ENCODE measurements at places on chromosomes 1 and 21.
A peak's percentile ranks its signal among the peaks of the same experiment; 100 is the strongest.

DNA sequence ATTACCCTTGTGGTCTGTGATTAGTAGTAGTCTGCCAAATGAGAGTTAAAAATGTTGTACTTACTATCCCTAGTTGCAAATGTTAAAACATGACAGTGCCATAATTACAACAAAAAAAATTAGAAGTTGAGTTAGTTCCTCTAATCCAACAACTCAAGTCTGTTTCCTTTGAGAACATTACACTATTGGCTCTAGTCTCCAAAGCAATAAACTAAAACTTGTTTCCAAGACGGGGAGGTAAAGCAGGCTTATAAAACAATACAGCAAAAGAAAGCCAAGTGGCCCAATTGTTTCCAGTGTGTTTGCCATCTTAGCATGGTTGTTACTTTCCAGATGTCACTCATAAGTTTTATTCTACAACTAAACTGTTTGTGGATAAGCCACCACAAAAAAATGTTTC is 11.6 kb downstream of the KYAT3 start:
- H3K27me3 ChIP-seq: no peaks in the 10 kb centered on the region
- peaks cover 9% of the 10 kb centered on the region for H3K36me3 ChIP-seq
- no peak overlapping the region for H3K4me3 ChIP-seq
- DNase-seq: no peak

- no peaks in the 10 kb centered on the region for H3K36me3 ChIP-seq
- H3K4me3 ChIP-seq: no peak overlapping the region
- no peaks in the 10 kb centered on the region for H3K27me3 ChIP-seq
- H3K4me1 ChIP-seq: no peaks in the 10 kb centered on the region
These were observed 97.1 kb downstream of the DUSP10 start for GRCh38 chr1:221644663-221645258.

GRCh38 chr1:106921186-106921585 is 135.3 kb upstream of the PRMT6 start:
- DNase-seq: no peak
- H3K27ac ChIP-seq: no peak overlapping the region
- no peaks in the 10 kb centered on the region for H3K27me3 ChIP-seq
- no peaks in the 10 kb centered on the region for H3K36me3 ChIP-seq

- H3K4me1 ChIP-seq: no peaks in the 10 kb centered on the region
- no peaks in the 10 kb centered on the region for H3K36me3 ChIP-seq
- no peaks in the 10 kb centered on the region for H3K27me3 ChIP-seq
- no peak overlapping the region for H3K27ac ChIP-seq
These were observed 187.1 kb downstream of the GREM2 start for GRCh38 chr1:240424740-240425464.

DNA sequence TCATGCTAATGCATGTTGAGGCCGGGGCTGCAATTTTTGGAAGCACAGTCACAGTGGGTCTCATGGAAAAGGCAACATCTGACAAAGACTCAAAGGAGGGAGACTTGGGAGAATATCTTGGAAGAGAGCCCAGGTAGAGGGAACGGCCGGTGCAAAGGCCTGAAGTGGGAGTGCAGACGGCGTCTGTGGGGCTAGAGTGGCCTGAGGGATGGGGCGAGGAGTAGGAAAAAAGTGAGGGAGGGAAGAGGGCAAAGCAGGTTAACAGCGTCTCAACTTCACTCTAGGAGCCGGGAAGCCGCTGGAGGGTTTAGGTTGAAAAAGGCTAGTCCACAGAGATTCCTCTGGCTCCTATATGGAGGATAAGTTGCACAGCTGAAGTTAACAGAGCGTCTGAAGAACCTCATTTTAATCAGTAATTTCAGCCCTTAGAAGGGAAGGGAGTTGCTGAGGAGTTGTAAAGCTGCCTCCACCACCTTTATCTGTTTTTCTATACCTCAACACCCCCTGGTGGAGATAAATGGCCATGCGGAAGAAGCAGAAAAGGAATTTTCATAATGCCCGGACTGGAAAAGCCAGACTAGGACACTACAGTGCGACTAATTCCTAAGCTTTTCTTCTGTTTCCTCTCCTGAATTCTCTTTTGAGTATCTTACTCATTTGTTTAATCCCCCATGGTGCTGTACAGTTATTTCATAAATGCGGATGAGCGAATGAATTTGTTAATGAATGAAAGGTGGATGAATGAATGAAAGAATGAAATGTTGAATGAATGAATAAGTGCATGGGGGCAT is 78.7 kb upstream of the ZNF281 start:
- H3K4me3 ChIP-seq: no peak overlapping the region
- no peak overlapping the region for H3K27ac ChIP-seq
- H3K36me3 ChIP-seq: no peaks in the 10 kb centered on the region
- H3K27me3 ChIP-seq: no peaks in the 10 kb centered on the region
- DNase-seq: no peak
- peaks cover 12% of the 10 kb centered on the region for H3K4me1 ChIP-seq

DNA sequence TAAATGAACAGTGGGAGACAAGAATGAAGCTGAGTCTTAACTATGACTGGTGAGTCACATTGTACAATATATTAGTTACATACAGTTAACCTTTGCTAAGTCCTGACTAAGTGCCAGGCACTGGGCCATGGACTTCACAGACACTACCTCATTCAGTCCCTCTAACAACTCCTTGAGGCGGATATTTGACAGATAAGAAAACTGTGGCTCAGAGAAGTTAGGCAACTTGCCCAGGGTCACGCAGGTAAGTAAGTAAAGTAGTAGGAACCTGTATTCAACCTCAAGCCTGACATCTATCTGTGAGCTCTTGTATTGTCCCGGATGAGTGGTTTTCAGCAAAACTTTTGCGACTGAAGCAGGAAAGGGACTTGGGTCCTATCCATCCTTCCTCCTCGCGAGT is 62.1 kb downstream of the GNG12 start:
- no peaks in the 10 kb centered on the region for H3K4me1 ChIP-seq
- H3K27me3 ChIP-seq: no peaks in the 10 kb centered on the region
- H3K4me3 ChIP-seq: no peak overlapping the region
- no peaks in the 10 kb centered on the region for H3K36me3 ChIP-seq
- H3K27ac ChIP-seq: no peak overlapping the region
- DNase-seq: no peak

DNA sequence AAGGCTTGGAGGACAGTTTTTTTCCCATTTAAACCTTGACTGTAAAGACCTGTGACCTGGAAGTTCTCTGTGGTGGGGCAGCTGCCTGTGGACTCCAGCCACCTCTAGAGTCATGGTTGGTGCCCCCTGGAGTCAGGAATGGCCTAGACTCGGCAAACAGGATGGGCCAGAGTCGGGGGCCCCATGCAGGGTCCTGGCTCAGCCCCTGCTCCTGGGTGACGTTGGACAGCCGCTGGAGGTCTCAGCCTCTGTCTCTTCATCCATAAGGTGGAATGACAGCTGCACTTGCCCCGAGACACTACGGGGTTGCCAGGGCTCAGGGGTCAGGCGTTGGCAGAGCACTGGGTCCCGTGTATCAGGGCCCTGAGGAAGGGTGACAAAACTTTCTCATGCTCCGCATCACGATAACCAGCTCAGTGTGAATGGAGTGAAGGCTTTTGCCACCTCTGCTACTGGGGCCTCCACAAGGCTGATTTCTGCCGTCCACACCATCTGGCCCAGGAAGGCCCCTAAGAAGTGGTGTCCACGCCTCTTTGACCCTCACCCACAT is 58.5 kb upstream of the TTC34 start:
- DNase-seq: no peak
- no peaks in the 10 kb centered on the region for H3K4me1 ChIP-seq
- no peak overlapping the region for H3K4me3 ChIP-seq
- no peaks in the 10 kb centered on the region for H3K36me3 ChIP-seq

DNA sequence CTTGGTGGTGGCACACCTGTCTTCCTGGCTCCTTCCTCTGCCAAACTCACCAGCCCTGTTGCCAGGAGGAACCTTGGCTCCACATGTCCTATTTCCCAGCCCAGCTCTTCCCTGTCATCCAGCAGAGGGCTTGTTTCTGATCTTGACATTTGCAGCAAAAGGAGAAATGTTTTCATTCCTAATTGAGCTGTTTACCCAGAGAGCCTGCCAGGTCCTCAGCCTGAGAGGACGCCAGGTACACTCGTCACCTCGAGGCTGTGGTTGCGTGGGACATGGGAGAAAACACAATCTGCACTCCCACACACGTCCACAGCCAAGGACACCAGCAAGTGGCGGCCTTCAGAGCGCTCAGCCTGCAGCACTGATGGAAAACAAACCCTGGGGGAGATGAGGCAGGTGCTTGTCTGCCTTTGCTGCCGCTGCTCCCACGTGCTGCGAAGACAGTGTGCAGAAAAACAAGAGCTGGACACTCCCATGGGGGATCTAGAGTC is 132.8 kb upstream of the CD34 start:
- peaks cover 76% of the 10 kb centered on the region for H3K36me3 ChIP-seq
- no peak overlapping the region for H3K4me3 ChIP-seq
- H3K27ac ChIP-seq: no peak overlapping the region
- no peaks in the 10 kb centered on the region for H3K27me3 ChIP-seq
- no peak for DNase-seq

- no peak for DNase-seq
- no peaks in the 10 kb centered on the region for H3K36me3 ChIP-seq
- peaks cover 2% of the 10 kb centered on the region for H3K4me1 ChIP-seq
- H3K27me3 ChIP-seq: no peaks in the 10 kb centered on the region
- no peak overlapping the region for H3K4me3 ChIP-seq
- no peak overlapping the region for H3K27ac ChIP-seq
These were observed 24.4 kb upstream of the ZC3H12A start for GRCh38 chr1:37449936-37450335.

- no peaks in the 10 kb centered on the region for H3K27me3 ChIP-seq
- H3K27ac ChIP-seq: peak overlapping the region; percentile 95
- no peak for DNase-seq
- H3K36me3 ChIP-seq: no peaks in the 10 kb centered on the region
These were observed 565 bp downstream of the WLS start for GRCh38 chr1:68231627-68232288.

DNA sequence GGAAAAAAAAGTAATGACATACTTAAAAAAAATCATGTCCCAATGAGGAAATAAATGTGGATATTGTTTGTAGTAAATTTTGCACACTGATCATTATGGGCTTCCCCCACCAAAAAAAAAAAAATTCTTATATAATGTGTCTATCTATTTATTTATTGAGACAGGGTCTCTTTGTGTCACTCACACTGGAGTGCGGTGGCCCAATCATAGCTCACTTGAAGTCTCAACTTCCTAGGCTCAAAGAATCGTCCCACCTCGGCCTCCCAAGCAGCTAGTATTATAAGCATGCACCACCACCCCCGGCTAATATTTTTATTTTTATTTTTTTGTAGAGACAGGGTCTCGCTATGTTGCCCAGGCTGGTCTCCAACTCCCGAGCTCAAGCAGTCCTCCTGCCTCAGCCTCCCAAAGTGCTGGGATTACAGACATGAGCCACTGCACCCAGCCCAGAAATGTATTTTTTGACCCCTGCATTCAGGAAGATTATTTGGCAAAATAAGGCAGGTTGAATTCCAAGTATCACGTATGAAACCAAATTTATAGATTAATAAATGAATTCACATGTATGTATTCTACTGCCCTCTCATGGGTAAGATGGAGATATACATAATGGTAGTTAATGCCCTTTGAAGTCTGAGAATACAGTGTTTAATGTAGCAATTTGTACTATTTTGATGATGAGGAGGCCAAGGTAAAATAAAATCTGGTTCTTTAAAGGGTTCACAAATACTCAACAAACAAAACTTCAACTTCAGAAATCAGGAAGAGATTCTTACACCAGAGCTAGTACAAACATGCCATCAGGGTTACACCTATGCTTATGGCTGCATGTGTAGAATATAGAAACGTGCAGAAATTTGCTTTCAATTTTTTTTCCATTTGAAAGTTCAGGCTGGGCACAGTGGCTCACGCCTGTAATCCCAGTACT is 1.4 kb upstream of the DENND2C start:
- no peaks in the 10 kb centered on the region for H3K36me3 ChIP-seq
- H3K4me3 ChIP-seq: no peak overlapping the region
- peak overlapping the region; percentile 96 for H3K27ac ChIP-seq

- no peak for DNase-seq
- no peaks in the 10 kb centered on the region for H3K27me3 ChIP-seq
- H3K4me3 ChIP-seq: no peak overlapping the region
- no peak overlapping the region for H3K27ac ChIP-seq
- no peaks in the 10 kb centered on the region for H3K36me3 ChIP-seq
These were observed 104.4 kb downstream of the PCBP3 start for GRCh38 chr21:45747802-45748445.

DNA sequence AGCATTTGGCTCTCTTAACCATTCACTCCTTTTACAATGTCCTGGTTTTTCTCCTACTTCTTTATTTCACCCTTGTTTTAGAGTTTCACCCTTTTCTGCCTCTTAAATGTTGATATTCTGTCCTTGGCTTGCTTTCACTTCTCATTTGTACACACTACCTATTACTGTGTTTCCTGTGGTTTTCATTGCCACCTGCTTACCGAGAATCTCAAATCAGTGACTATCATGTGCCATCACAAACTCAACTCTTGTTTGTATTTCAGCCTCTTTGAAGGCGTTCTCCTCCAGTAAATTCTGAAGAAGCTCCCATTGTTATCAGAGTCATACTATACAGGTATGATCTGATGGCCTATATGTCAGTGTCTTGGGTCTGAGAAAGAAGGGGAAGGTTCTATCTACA is 65.7 kb downstream of the NPHS2 start:
- no peak overlapping the region for H3K27ac ChIP-seq
- DNase-seq: no peak
- H3K27me3 ChIP-seq: no peaks in the 10 kb centered on the region
- no peaks in the 10 kb centered on the region for H3K36me3 ChIP-seq

GRCh38 chr1:209086486-209087192 is 496.9 kb upstream of the CAMK1G start:
- H3K4me1 ChIP-seq: no peaks in the 10 kb centered on the region
- H3K27ac ChIP-seq: no peak overlapping the region
- DNase-seq: no peak
- H3K36me3 ChIP-seq: no peaks in the 10 kb centered on the region
- H3K4me3 ChIP-seq: no peak overlapping the region
- no peaks in the 10 kb centered on the region for H3K27me3 ChIP-seq

- H3K36me3 ChIP-seq: no peaks in the 10 kb centered on the region
- DNase-seq: no peak
- no peaks in the 10 kb centered on the region for H3K4me1 ChIP-seq
- no peak overlapping the region for H3K4me3 ChIP-seq
- H3K27me3 ChIP-seq: peaks cover 22% of the 10 kb centered on the region
These were observed 70.0 kb downstream of the PLD5 start for GRCh38 chr1:242454262-242455051.

DNA sequence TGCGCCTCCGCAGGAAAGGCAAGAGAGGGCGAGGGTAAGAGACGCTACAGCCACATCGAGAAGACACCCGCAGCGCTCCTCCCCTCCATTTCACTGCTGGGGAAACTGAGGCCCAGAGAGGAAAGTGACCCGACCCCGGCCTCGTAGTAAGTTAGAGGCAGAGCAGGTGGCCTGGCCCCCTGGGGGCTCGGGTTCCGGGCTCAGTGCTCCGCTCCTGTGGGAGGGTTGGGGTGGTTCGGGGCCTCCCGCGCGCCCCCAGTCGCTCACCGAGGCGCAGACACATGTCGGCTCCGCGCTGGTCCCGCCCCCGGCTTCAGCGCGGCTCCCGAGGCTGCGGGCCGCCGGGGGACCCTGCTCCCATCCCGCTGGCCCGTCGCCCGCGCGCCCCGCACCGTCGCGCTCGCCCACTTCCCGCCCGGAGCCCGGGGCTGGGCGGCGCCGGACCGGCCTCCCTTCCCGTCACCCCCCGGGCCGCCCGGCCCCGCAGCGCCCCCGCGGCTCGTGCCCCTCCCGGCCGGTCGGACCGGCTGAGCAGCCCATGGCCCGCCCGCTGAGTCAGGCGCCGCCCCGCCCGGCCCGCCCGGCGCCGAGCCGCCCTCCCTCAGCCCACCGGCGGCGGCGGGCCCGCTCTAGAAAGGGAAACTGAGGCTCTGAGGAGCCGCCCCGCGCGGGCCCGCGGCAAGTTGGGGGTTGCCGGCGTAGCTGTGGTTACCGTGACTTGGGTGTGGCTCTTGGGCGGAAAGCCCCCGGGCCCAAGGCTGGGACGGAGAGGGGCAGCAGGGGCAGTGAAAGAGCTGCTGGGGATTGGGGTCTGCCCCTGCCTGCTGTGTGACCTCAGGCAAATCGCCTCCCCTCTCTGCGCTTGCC is at the start of gene TMEM54:
TSS of gene TMEM54 (minus strand) at position 434 of the 867 bp plus-strand sequence. CDS start at position 283, 151 bp downstream.
- peaks cover 33% of the 10 kb centered on the region for H3K4me1 ChIP-seq
